ENCODE measurements at places on chromosomes 11 and 22.

DNA sequence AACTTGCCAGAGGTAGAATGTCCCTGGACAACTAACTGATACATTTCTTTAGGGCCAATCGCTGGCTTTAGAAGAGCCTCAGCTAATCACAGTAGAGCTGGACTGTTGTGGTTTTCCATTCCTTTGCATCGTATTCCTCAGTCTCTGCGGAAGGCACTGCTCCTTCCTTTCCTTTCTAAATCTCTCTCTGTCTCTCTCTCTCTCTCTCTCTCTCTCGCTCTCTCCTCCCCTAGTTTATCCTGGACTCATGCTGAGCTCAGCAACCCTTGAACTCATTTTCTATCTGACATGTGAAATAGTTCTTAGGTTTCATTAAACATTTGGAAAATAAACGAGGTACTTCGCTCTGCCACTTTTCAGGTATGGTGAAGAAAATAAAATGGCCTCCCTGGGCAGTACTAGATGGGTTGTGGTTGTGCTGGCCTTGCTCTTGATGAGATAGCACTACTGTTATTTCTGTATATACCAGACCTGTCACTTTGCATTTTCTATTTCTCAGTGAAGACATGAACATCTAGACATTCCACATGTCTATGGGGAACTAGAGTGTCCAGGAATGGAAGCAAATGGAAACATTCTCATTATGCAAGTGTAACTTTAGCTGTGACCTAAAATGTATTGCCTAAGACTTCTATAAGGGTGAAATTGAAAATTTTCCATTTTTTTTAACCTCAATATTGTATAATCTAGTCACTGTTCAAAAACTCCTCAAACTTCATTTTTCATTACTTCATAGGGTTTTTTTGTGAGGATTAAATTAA lies 12.0 kb upstream of the SESN3 start:
- DNase-seq = no peak

DNA sequence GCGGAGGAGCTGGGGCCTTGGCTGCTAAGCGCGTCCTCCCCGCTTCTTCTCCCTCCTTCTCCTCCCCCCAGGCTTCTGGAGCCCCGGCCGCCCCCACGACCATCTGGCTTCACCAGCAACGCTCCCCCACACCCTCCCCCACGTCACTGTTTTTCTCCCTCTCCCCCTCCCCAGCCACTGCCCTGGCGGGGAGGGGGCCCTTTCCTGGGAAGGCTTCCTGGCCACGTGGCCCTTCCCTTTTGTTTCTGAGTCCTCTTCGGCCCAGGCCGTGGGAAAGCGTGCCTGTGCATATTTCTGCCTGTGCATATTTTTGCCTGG lies 27.7 kb downstream of the RTN4R start:
- no peak for DNase-seq

GRCh38 chr22:45320357-45320976 lies 10.7 kb downstream of the FAM118A start:
- DNase-seq = no peak

- no peak for DNase-seq
These were observed 406.3 kb downstream of the CADM1 start for GRCh38 chr11:115097796-115098408.

DNA sequence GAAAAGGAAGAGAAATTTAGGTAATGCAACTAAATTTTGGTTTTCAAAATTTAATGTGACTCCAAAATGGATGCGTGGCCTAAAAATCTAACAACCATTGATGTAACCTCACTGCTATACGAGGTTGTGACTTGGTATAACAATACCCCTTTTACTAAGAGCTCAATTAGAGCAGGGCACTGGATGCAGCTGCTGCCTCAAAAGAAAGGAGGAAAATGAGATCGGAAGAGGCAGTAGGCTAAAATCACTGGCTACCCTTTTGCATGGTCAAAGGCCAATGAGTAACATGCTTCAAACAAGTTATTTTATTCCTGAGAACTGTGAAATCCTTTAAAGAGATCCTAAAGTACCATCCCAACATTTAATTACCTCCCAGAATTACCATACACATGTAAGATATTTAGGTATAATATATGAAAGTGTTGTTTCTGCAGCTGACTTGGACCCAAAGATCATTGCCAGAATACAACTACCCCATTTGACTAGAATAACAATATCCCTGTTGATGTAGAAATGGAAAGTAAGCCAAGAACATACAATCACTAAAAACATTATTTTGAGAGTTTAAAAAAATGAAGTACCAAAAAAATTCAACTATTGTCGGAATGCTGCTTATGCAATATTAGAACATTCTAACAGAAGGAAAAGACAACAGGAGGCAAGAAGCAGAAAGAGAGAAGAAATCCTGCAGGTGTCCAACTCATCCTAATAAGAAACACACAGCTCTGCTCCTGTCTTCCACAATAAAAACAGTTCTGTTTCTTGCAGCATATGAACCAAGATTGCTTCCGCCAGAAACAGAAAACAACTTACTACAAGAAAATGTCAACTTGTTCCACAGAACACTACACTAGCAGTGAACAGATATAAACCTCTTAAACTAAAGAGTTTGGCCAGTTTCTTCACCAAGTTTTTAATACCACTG lies 15.0 kb downstream of the SIK3 start:
- DNase-seq = no peak

- no peak for DNase-seq
These were observed 303.6 kb downstream of the OPCML start for GRCh38 chr11:133228471-133229329.

DNA sequence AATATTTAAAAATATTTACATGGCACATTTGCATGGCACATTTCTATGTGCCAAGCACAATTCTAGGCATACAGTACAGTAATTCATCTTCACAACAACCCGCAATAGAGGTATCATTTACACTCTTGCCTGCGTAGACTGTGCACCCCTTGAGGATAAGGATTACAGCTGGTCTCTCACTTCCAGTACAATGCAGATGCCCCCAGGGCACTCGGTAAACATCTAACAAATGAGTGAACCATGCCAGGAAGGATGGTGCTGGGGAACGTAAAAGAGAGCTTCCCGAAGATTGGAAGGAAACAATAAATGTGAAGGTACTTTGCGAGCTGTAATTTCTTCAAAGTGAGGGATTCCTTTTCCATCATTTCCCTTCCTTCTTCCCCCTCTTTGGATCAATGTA lies 1.3 kb downstream of the PRPF19 start:
- no peak for DNase-seq

GRCh38 chr11:17770048-17770652 lies 35.6 kb downstream of the KCNC1 start:
- DNase-seq = no peak

- no peak for DNase-seq
These were observed 2.2 kb upstream of the GGT5 start for GRCh38 chr22:24247011-24247507.

GRCh38 chr22:19176175-19176643 lies 2.3 kb downstream of the SLC25A1 start:
- DNase-seq = no peak

GRCh38 chr22:48369789-48370507 lies 1457.7 kb downstream of the BRD1 start:
- no peak for DNase-seq
